ENCODE measurements at places on chromosomes 11 and 22. TPM values are rescaled to one million over a fixed set of nuclear protein-coding genes. Genes with fewer than 3 reads are reported as not detected.

RIN1 gene
- 2.7 TPM for total RNA-seq

DNA sequence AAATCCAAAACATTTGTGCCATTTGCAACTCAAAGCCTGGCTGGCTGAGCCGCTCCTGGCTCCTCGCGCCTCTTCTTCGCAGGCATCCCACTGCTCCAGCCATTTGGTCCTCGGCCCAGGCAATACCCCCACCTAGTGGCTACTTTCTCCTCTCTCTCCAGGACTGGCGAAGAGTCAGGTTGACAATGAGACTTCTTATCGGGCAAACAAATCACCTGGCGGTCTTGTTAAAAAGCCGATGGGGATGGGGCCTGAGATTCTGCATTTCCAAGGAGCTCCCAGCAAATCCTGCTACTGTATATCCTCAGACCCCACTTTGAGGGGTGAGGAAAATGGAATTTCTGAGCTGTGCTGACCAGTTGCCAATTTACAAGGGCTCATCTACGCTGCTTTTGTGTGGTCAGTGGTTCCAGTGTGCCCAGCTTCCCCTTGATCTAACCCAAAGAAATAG lies 89.0 kb downstream of the ISX start:
- DNase-seq: peak; percentile 68

CENPM gene
- 0.23 TPM for total RNA-seq

GRCh38 chr11:94058630-94059029 lies 37.5 kb downstream of the HEPHL1 start:
- no peak for DNase-seq

GRCh38 chr11:131056036-131056435 lies 139.8 kb upstream of the SNX19 start:
- no peak for DNase-seq

Data from pancreas (tissue), 10 donors.